ENCODE measurements at places on chromosomes 3 and 15.

- no peak for DNase-seq
These were observed 58.1 kb downstream of the DCBLD2 start for GRCh38 chr3:98843266-98843959.

GRCh38 chr3:62874711-62875557, at the start of gene CADPS:
CADPS (minus strand) TSS chr3:62875416; CDS start chr3:62875029, 387 bp downstream.
- no peak for DNase-seq

- no peak for DNase-seq
These were observed 197.2 kb downstream of the VGLL3 start for GRCh38 chr3:86793786-86794185.

DNA sequence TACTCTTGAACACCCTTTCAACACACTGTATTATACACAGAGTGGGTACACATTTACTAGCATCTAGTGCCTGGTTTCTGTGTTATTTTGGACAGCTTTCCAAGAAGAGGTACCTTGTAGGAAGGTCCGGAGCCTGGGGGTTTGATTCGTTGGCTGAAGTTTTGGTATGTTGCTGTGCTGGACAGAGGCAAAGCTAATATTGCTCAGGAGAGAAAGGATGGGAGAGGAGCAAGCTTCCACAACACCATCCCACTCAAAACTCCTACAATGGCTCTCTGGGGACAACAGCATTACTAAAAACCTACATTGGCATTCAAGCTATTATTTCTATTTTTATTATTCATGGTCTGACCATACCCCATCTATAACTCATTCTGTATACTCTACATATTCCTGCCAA, 1.1 kb upstream of the LYSMD2 start:
- DNase-seq = no peak

- DNase-seq = no peak
These were observed 3.6 kb upstream of the PRRT3 start for GRCh38 chr3:9955611-9956352.

- DNase-seq = no peak
These were observed 52.7 kb downstream of the RARB start for GRCh38 chr3:25480811-25481210.

GRCh38 chr3:104731074-104731473, 635.6 kb upstream of the ALCAM start:
- DNase-seq = no peak

DNA sequence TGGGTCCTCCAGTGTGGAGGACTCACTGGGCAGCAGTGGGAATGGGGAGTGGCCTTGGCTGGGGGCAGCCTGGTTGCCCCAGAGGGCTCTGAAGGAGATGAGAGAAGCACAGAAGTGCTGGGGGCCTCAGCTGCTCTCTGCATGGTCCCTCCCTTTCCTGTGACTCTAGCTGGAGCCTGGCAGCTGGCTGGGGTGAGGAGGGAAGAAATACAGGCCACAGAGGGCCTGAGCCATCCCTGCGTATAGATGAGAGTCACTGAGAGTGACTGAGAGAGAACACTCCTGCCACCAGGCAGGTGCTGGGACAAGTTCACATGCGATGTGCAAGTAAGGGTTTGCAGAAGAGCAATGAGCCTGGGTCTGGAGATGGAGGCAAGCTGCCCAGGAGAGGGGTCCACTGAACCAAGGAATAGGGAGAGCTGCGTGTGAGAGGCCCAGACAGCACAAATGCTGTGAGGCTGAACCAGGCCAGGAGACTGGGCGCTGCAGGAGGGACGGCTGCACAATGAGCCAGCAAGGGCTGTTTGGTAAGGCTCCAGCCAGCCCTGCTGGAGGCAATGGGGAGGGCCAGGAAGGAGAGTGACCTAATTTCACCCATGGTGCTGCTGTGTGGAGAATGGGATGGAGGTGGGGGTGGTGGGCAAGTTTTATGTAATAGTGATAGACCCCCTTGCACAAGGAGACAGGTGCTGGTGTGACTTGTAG, 87.2 kb downstream of the CLSTN2 start:
- DNase-seq = no peak

DNA sequence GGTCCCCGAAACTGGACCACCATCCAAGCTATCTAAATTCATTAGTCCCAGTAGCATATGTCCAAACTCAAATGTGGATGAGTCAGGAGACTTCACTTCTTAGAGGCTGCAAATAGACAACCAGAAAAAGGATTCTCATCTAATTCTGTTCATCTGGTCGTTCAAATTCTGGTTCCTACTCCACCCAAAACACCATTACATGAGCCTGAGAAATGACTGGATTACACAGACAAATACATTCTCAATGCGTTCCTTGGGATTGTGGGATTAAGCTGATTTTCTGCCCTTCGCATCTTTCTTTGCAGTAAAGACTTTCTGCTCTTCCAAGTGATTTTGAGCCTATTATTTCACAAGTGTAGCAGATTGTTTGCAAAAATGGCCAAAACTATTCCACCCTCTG, 472.3 kb upstream of the PROK2 start:
- no peak for DNase-seq

GRCh38 chr3:5699313-5699712, 511.8 kb downstream of the EDEM1 start:
- DNase-seq = no peak

GRCh38 chr3:20054549-20054987, 14.3 kb downstream of the KAT2B start:
- DNase-seq = peak; percentile 87

DNA sequence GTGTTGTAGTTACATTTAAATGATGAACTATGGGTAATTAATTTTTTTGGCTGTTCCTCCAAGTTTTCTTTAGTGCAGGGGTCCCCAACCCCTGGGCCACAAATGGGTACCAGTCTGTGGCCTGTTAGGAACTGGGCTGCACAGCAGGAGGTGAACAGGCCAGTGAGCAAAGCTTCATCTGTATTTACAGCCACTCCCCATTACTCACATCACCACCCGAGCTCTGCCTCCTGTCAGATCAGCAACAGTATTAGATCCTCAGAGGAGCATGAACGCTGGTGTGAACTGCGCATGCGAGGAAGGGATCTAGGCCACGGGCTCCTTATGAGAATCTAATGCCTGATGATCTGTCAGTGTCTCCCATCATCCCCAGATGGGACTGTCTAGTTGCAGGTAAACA, 75.9 kb upstream of the RPL35A start:
- no peak for DNase-seq

GRCh38 chr15:89542369-89542768, 32.9 kb upstream of the TICRR start:
- no peak for DNase-seq

GRCh38 chr15:64515196-64515595, 54.8 kb downstream of the ZNF609 start:
- no peak for DNase-seq

DNA sequence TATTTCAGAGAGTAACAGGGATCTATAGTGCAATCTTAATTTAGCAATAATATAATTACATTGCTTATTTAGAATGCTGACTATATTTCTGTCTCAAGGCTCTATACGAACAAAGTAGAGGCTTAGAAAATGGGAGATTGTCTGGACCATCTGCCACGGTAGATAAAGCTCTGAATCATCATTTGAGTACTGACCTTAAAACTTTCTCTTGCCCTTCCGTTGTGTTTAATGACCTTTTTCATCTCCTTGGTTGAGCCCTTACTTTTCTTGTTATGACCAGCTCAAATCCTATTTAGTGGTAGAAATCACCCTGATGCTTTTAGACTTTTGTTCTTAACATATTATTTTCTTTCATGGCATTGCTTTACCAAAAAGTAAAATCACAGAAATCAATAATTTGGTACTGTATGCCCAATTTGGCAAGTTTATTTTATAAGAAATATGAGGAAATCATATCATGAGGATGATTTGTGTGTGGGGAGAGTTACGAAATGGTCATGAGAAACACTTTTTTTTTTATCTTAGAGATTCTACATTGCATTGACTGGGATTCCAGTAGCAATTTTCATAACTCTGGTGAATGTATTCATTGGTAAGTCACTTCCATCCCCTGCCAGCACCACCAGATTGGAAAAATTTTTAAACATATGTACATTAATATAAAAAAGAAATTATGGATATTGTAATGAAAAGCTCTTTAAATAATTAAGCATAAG, 11.0 kb downstream of the NDUFB5 start:
- DNase-seq = no peak

DNA sequence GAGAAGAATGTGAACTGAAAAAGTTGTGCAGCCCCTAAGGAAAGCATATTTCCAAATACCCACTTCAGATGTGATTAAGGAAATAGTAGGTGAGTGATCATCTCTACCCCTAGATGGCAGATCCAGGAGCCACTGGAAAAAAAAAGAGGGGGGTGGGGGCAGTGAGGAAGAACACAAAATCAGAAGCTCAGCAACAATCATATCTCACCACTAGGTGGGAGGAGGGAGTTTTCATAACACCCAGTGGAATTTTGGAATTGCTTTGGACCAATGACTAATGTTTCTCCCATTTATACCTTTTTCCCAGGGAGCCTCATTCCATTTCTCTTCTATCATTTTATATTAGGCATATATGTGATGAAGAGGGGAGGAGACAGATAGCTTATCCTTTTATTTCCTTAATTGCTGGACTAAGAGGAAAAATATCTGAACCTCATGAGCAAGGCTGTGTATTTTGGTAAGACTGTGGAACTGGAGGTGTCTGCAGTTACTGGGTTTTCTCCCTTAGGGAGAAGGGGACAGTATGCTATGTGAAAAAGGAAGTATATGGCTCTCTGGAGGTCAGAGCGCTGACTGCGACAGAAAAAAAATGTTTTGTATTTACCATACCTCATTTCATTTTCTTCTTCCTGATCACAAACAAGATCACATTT, 363.4 kb downstream of the GAP43 start:
- no peak for DNase-seq

DNA sequence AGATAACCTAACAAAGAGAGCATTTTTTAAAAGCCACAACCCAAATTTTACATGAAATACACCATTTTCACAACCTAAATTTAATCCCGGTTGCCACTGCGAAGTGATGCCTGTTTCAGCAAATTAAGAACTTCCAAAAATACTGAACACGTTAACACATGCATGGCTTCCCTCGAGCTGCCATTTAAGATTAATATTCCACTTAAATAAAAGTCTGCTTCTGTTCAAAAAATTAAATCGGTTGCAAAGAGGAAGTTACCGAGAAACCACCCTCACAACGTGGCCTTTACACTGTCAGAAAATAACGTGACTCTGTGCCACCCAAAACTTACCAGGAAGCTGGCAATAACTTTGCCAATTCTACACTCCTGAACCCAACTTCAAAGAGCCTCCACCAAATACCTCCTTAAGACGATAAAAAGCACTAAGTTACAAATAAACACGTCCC, 1.2 kb downstream of the TBL1XR1 start:
- DNase-seq = peak; percentile 38

GRCh38 chr15:31263751-31264558, 62.7 kb upstream of the KLF13 start:
- DNase-seq = peak; percentile 19

DNA sequence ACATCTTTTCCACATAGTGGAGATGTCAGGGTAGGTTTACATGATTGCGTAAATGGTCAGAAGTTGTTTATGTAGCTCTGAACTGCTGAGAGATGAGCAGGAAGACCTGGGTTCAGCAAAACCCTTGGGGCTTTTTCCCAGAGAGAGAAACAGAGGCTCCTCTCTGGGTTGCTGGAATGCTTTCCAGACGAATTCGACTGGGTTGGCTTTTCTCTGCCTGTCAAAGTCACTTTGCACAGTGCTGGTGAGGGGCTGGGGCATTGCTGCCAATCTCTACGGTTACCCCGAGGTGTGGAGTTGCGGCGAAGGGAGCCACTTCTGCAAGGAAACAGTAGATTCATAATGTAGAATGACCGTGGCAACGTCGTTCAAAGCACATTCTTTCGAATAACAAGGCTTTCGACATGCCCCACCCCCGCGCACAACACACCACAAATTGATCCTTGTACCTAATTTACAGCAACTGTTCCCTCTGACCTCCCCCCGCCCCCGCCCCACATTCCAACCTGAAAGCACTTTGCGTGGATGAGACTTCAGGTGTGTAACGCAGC, 950 bp upstream of the CNTN4 start:
- no peak for DNase-seq

DNA sequence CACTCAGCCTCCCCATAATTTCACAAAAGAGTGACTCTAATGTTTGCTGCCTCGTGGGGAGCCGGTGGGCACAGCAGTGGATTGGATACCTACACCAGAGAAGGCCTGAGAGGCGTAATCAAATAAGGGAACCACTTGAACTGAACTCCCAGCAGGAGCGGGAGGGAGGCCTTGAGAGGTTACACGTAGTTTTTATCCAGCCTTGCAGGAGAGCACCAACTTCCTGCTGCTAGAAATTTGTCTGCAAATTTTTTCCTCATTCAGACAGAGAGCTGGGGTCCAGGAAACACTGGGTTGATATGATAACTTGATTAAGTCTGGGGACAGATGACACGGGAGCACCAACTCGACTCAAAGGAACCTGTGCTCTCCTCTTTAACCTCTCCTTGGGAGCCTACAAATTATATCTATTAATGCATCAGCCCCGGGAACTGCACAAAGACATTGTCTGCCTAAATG, 69.8 kb downstream of the HES1 start:
- DNase-seq = peak; percentile 46

GRCh38 chr3:159675285-159675684, 313.4 kb upstream of the IL12A start:
- DNase-seq = no peak

GRCh38 chr3:29513236-29513635, 232.4 kb downstream of the RBMS3 start:
- peak; percentile 60 for DNase-seq

- DNase-seq = peak; percentile 16
These were observed 654 bp downstream of the RUBCN start for GRCh38 chr3:197736010-197736490.

DNA sequence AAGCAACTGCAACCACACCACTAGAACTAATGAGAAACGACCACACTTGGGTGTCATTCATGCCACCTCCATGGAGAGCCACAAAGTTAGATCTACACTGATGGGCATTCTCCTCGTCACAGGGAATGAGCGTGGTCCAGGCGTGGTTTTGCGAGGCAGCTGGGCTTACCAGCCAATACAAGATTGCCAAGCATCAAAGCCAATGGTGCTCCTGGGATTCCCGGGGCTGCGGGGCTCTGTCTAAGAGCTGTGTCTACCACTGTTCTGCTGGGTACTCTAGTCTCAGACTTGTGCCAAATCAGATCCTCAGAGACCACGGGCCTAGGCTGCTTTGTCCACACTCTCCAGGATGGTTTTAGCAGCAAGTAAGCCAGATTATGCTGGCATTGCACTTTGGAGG, 43.8 kb downstream of the RAB6B start:
- DNase-seq = no peak
